CD4-positive, alpha-beta T cell treated with Interleukin-21 for 1 hour (primary cell): ENCODE measurements at places on chromosomes 13 and 19.

DNA sequence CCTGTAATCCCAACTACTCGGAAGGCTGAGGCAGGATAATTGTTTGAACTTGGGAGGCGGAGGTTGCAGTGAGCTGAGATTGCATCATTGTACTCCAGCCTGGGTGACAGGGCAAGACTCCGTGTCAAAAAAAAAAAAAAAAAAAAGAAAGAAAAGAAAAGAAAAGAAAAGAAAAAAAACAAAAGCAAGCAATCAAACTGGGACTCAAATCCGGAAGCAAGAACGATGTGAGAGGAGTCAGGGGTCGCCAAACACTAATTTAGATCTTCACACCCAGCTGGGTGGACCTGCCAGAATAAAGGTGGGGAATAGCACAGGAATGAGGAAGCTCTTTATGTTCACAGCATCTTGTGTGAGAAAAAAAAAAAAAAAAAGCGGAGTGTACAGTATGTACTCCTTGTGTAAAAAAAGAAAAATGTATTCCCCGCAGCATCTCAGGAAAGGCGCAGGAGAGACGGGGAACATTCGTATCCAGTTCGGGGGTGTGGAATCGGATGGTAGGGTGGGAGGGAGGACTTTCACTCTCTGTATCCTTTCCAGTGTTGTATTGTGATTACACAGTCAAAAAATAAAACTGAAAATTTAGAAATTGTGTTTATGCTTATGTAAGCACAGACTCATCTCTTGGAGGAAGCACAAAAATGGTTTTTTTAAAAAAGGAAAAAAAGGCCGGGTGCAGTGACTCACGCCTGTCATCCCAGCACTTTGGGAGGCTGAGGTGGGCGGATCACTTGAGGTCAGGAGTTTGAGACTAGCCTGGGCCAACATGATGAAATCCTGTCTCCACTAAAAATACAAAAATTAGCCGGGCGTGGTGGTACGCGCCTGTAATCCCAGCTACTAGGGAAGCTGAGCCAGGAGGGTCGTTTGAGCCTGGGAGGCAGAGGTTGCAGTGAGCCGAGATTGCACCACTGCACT is 7.6 kb downstream of the DNAJB1 start:
- peak; percentile 29 for DNase-seq

DNA sequence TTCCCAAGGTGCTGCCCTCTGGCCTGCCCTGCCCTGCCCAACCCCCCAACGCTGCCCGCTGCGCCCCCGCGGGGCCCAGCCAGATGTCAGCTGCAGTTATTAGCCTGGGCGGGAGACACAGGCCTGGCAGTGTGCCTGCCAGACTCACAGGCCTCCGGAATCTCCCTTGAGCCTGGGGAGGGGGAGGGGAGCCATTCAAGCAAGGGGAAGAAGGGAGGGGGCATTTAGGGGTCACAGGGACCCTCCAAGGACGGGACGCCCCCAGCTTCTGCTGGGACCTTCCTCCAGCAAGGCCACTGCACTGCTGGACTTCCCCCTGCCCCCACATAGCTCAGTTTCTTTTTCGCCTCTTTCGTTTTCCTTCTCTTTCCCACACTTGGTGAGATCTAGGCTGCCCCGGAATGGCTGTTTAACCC is 2.6 kb upstream of the JUNB start:
- DNase-seq = peak; percentile 85

DNA sequence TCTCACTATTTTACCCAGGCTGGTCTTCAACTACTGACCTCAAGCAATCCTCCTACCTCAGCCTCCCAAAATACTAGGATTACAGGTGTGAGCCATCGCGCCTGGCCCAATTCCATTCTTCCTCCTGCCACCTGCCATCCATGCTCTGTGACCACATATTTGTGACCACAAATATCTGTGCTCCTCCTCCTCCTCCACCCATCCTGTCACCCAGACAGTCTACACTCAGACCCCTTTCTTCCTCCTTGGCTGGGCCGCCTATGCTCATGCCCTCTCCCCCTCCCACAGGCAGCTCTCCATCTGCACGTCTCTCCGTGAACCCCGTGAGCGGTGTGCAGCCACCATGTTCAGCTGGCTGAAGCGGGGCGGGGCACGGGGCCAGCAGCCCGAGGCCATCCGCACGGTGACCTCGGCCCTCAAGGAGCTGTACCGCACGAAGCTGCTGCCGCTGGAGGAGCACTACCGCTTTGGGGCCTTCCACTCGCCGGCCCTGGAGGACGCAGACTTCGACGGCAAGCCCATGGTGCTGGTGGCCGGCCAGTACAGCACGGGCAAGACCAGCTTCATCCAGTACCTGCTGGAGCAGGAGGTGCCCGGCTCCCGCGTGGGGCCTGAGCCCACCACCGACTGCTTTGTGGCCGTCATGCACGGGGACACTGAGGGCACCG is 3.2 kb downstream of the EHD2 start:
- DNase-seq = no peak

DNA sequence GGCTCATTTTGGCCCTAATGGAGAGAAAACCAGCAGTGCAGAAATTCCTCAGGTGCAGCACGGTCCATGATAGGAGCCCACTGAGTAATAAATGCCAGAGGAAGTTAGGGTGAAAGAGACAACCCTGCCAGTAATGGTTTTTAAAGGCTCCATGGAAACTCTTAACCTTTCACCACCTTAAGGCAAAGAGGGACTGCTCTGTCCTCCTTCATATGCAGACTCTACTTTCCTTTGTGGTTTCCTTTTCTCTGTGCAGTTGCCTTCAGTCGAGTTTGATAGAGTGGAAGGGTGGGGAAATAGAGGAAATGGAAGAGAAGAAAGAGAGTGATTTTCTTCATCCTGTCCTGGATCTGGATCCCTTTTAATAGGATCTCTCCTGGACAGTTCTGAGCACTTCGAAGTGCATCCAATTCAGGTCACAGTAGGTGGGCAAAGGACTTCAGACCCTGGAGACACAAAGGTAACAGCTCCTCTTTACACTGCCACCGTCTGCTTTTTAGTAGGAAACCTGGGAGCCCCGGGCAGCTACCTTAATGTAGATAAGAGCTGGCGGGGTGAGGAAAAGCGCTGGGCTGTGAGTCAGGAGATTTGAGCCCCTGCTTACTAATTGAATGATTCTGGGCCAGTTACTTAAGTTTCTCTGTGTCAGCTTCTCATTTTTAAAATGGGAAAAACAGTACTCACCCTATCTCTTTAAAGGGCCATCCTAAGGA is 294.8 kb downstream of the KCNRG start:
- DNase-seq = no peak

DNA sequence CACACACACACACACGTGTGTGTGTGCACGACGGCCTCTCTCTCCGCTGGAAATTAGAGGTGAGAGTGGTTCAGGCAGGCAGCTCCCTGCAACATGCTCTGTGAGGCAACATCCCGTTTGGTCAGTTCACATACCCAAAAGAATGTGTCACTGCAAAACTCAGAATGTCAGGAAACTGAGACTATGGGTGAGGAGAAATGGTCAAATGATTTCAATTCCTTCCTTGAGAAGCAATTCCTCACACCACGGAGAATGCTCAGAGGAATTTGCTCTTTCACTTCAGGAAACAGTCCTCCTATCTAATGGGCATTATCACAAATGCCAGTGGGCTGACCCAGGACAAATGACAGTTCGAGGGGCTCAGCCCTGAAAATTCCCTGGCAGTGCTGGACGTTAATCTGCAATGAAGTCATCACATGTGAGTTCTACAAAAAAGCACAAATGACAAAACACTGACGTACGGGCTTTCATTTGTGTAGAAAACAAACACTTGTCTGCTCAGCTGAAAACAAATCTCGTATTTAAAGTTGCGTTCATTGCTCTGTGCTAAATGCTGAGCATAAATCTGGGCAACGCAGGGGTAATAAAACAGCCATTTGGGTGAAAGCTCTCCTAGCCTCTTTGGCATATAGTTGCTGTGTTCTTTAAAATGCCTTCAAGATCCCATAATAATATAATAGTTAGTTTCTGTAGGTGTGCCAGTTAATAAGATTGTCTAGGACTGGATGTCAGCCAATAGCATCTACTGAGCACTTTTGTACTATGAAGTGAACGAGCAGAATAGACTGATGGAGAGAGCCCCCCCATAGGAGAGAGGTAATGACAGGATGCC is 18.6 kb upstream of the LATS2 start:
- DNase-seq = no peak

DNA sequence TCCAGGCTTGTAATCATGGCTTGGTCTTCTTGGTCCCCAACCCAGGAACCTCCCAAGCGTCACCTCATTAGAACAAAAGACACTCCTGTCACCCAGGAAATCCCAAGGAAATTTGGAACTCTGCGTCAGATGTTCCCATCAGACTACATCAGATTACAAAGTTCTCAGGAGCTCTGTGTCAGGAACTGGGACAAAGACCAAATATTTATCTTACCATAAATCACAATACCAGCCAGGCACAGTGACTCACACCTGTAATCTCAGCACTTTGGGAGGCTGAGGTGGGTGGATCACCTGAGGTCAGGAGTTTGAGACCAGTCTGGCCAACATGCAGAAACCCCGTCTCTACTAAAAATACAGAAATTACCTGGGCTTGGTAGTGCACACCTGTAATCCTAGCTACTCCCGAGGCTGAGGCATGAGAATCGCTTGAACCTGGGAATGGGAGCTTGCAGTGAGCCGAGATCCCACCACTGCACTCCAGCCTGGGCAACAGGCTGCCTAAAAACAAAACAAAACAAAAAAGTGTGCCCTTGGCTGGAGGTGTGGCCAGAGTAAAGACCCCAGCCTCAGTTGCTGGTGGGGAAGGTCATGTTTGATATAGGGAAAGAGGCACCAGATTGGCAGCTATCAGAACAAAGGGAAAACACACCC is 16.7 kb upstream of the CCDC124 start:
- no peak for DNase-seq
